ENCODE measurements at places on chromosomes 16 and 17.
A peak's percentile ranks its signal among the peaks of the same experiment; 100 is the strongest.

- no peak overlapping the region for H3K27ac ChIP-seq
- peaks cover 4% of the 10 kb centered on the region for H3K27me3 ChIP-seq
- DNase-seq: no peak
- H3K4me3 ChIP-seq: no peak overlapping the region
These were observed 28.2 kb downstream of the TBX4 start for GRCh38 chr17:61480414-61480807.

DNA sequence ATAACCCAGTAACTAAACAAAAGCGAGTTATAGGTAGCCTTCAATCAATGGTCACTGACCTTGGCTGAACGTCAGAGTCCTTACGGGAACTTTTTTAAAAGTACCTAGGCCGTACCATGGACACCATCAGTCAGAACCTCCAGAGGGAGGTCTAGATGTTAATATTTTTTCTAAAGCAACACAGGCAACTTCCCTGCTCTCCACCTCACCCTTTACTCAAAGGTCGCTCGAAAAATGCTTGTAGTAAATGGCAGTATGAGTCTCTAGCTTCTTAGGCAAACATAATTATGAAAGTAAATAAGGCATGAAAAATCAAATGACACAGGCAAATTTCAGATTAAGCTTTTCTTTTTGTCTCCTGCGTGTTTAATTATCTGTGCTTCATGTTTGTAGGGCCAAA, 82.1 kb downstream of the SLC39A11 start:
- no peaks in the 10 kb centered on the region for H3K27me3 ChIP-seq
- no peaks in the 10 kb centered on the region for H3K36me3 ChIP-seq
- no peak overlapping the region for H3K4me3 ChIP-seq
- no peak for DNase-seq
- no peak overlapping the region for H3K27ac ChIP-seq

GRCh38 chr17:83086907-83087787, 7.7 kb downstream of the METRNL start:
- peaks cover 4% of the 10 kb centered on the region for H3K27me3 ChIP-seq
- no peak for DNase-seq
- no peaks in the 10 kb centered on the region for H3K36me3 ChIP-seq
- H3K4me3 ChIP-seq: no peak overlapping the region

GRCh38 chr16:24035127-24035842, 199.5 kb downstream of the PRKCB start:
- H3K36me3 ChIP-seq: peaks cover 43% of the 10 kb centered on the region
- no peak overlapping the region for H3K4me3 ChIP-seq
- H3K27ac ChIP-seq: no peak overlapping the region
- no peaks in the 10 kb centered on the region for H3K27me3 ChIP-seq
- peaks cover 8% of the 10 kb centered on the region for H3K4me1 ChIP-seq
- no peak for DNase-seq

DNA sequence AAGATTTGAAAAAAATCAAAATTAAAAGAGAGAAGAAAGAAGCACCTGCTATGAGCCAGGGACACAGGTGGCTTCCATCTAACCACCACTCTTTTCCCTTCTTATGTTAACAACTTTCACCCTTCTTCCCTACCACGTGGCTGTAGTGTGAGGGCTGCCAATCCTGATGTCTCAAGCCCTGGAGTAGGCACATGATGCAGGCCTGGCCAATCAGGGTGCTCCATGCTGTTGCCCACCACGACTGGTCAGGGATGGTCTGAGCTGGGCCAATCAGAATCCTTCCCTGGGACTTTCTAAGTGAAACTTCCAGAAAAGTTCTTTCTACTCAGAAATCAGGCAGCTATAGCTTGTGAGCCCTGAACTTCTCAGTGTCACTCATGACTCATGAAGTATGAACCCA, 140.7 kb downstream of the SDK2 start:
- DNase-seq: no peak
- H3K4me1 ChIP-seq: no peaks in the 10 kb centered on the region
- no peaks in the 10 kb centered on the region for H3K27me3 ChIP-seq
- no peak overlapping the region for H3K4me3 ChIP-seq
- H3K36me3 ChIP-seq: no peaks in the 10 kb centered on the region

DNA sequence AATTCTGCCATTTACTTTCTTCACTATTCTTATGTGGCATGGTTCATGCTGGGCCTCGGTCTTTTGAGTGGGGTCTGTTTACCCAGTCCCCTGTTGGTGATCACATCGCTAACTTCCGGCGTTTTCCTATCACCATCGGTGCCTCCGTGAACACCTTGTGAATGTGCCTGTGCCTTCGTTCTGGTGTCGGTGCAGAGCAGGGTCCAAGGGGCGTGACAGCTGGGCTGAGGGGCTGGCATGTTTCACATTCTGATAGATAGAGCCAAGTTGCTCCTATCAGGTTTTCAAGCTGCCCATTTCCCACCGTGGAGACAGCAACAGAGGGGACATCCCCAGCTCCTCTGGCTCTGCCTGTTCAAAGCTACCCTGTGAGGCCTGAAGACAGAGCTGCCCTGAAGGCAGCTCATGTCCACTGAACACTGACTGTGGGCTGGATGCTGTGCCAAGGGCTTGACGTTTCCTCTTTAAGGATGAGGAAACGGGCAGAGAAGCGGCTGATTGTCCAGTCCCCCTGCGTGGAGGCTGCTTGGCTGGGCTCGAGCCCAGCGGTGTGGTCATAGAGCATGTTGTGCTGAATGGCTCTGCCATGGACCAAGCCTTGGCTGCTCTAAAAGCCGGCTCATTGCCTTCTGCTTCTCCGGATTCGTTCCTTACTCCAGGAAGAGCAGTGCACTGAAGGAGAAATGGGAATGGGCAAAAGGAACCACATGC, 17.0 kb downstream of the DHODH start:
- peaks cover 11% of the 10 kb centered on the region for H3K36me3 ChIP-seq
- DNase-seq: no peak
- no peak overlapping the region for H3K27ac ChIP-seq
- no peak overlapping the region for H3K4me3 ChIP-seq

- no peaks in the 10 kb centered on the region for H3K36me3 ChIP-seq
- peaks cover 3% of the 10 kb centered on the region for H3K27me3 ChIP-seq
- DNase-seq: no peak
- no peak overlapping the region for H3K27ac ChIP-seq
- H3K4me3 ChIP-seq: no peak overlapping the region
- no peaks in the 10 kb centered on the region for H3K4me1 ChIP-seq
These were observed 115.0 kb downstream of the HS3ST2 start for GRCh38 chr16:22928882-22929435.

DNA sequence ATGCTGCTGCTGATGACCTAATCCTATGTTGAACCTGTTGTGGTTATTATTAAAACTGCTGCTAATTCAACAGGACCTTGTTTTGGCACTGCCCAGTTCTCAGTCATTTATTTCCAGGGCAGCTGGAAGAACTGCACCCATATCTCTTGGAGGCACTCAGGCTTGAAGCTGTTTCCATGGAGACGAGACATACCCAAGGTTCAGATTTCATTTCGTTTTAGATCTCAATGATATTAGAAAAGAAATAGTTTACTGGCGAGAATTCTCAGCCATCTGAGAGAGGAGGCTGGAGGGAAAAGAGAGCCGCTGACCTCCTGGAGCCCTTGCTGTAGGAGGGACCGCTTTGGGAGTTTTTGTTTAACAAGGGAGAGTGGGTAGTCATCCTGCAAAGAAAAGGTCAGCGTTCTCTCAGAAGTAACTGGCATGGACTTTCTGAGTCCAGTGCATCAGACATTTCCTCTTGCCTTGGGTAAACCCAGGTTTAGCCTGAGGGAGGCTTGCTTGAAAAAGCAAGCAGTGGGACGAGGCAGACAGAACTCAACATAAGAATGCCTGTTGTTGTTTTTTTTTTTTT, 75.4 kb downstream of the YPEL2 start:
- H3K36me3 ChIP-seq: no peaks in the 10 kb centered on the region
- no peaks in the 10 kb centered on the region for H3K4me1 ChIP-seq
- H3K27me3 ChIP-seq: no peaks in the 10 kb centered on the region
- H3K27ac ChIP-seq: no peak overlapping the region

DNA sequence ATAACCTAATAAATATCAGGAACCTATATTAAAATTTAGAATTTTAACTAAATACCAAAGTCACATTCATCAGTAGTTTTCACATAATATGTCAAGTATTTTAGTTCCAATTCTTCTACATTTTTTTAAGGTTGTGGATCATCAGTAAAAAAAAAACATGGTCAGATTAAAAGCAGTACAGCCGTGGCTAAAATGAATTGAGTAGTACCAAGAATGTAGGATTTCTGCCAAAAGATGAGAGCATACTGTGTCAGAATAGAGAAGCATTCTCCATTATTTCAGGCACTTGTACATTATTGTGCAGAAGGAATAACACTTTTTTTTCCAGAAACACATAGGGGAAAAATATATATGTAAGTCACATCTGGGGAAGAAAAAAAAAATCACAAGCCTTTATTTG, 1176.1 kb downstream of the CDH11 start:
- no peak overlapping the region for H3K4me3 ChIP-seq
- no peaks in the 10 kb centered on the region for H3K27me3 ChIP-seq
- H3K4me1 ChIP-seq: no peaks in the 10 kb centered on the region
- H3K27ac ChIP-seq: no peak overlapping the region
- H3K36me3 ChIP-seq: no peaks in the 10 kb centered on the region

DNA sequence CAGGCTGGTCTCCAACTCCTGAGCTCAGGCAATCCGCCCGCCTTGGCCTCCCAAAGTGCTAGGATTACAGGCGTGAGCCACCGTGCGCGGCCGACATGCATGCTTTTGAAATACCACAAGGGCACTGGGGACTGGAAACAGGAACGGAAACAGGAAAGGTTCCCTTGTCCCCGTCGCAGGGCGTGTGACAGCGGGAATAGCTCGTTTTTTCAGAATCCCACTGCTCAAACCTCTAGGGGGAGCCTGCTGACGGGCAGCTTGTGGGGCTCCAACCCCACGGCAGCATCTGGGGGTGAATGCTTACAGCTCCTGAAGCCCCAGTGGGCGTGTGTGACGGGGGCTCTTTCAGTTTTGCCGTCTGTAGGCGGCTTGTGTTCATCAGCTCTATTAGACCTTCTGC, 18.8 kb upstream of the ASGR2 start:
- peak overlapping the region; percentile 49 for H3K4me3 ChIP-seq
- H3K4me1 ChIP-seq: peaks cover 27% of the 10 kb centered on the region
- no peaks in the 10 kb centered on the region for H3K36me3 ChIP-seq

DNA sequence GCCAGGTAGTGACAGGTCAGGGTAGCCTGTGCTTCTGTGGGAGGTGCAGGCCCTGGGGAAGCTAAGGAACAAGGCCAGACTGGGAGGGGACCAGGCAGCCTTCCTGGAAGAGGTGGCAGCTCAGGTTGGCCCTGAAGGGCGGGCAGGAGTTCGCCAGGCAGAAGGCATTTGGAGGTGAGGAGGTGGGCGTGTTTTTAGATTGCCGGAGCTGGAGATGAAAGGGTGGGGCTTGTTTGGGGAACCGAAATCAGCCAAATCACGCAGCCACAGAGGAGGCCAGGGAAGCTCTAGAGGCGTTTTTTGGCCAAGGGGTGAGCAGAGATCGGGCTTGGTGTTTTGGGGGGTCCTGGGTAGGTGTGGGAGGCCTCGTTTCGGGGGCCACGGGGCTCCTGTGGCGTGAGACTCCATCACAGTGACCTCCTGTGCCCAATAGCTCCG, 7.6 kb downstream of the ADCY7 start:
- H3K4me3 ChIP-seq: peak overlapping the region; percentile 70
- H3K27me3 ChIP-seq: no peaks in the 10 kb centered on the region
- DNase-seq: peak; percentile 64
- peak overlapping the region; percentile 93 for H3K27ac ChIP-seq

- H3K36me3 ChIP-seq: no peaks in the 10 kb centered on the region
- no peaks in the 10 kb centered on the region for H3K27me3 ChIP-seq
- H3K4me3 ChIP-seq: peak overlapping the region; percentile 55
- no peak for DNase-seq
These were observed 5.7 kb downstream of the MATCAP1 start for GRCh38 chr16:67177743-67178699.

DNA sequence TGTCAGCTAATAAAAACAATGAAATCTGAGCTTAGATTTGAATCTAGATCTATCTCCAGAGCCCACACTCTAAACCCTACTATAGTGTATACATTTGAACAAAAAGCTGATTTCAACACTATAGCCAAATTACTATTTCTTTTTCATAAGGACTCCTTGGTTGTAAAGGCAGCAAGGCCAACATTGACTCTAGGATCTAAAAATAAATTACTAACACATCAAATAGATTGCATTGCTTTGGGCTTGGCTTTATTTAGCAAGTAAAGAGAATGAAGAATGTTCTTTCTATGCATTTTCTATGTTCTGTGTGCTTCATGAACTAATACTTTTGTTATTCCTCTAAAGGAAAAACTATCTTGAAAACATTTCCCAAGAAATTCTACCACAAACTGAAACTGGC, 5.3 kb downstream of the GOSR1 start:
- no peak for DNase-seq
- H3K36me3 ChIP-seq: peaks cover 4% of the 10 kb centered on the region
- no peaks in the 10 kb centered on the region for H3K4me1 ChIP-seq
- H3K4me3 ChIP-seq: no peak overlapping the region
- no peak overlapping the region for H3K27ac ChIP-seq

DNA sequence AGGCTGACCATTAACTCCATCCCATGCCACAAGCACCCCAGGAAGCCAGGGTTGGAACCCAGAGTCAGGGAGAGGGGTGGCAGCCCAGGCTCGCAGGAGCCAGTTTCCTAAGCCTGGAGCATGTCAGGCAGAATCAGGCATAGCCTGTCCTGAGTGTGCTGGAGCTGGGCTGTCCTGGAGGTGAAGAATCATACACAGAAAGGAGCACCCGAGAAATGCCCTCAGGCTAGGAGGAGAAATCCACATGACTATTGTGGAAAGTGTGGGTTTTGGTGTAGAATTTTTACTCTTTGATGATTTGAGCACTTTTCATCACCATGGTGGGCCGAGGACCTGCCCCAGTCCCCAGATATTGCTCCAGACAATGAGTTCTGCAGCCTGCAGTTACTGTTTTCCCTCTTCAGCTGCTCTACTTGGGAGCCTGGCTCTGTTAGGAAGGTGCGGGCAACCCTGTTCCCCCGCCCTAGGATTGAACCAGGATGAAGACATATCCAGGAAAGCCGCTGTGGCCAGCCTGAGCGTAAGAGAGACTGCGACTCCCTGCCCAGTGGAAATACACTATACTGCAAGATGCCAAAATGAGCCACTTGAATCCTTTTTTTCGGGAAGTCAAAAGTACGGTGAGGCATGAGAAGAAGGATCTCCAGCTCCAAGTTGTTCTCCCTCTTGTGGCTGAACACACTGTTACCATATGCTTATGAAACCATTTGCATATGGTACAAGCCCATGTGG, 29.0 kb upstream of the HEATR6 start:
- H3K27me3 ChIP-seq: no peaks in the 10 kb centered on the region
- peaks cover 11% of the 10 kb centered on the region for H3K4me1 ChIP-seq
- H3K4me3 ChIP-seq: no peak overlapping the region
- H3K36me3 ChIP-seq: no peaks in the 10 kb centered on the region
- H3K27ac ChIP-seq: no peak overlapping the region

Data from GM12878 (cell line).